Activated CD4-positive, alpha-beta T cell treated with anti-CD3 and anti-CD28 coated beads, Interleukin-2, amount 50 U/mL, for 24 hours (primary cell): ENCODE measurements at places on chromosomes 2 and 18.

- no peak for DNase-seq
Observed at GRCh38 chr2:71689968-71690834, 236.8 kb downstream of the DYSF start.

GRCh38 chr18:39724652-39725051 lies 2159.1 kb upstream of the CELF4 start:
- DNase-seq = no peak

- DNase-seq = no peak
Observed at GRCh38 chr2:126676221-126677175, 20.5 kb downstream of the GYPC start.

DNA sequence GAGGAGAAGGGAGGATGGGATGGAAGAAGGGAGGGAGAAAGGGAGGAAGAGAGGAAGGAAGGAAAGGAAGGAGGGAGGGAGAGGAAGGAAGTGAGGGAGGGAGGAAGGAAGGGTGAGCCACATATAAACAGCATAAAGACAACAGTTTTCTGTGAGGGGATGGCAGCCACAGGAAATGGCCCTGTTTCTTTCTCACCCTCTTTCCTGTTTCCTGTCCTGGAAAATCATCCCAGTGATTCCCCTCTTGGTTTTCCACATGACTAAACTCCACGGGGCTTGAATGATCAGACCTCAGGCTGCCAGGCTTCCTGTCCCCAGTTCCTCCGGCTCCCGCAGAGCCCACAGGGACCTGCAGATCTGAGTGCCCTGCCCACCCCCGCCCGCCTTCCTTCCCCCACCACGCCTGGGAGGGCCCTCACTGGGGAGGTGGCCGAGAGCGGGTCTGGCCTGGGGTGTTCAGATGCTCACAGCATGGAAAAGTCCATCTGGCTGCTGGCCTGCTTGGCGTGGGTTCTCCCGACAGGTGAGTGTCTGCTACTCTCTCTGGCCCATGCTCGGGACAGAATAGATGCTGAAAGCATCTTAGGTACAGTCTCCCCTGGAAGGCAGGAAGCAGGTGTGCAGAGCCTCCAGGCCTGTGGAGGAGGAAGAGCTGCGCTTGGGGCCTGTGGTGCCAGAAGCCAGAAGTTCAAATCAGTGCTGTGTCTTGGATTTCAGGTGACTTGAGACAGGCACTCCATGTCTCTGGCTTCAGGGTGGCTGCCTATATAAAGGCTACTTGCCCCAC lies at the start of gene SIGLEC15:
SIGLEC15 (plus strand) TSS at position 418 of the 787 bp plus-strand sequence; CDS start at position 472, 54 bp downstream.
- no peak for DNase-seq

- no peak for DNase-seq
Observed at GRCh38 chr2:61006486-61007105, 10.9 kb upstream of the PEX13 start.

- no peak for DNase-seq
Observed at GRCh38 chr2:162521871-162522650, 178.1 kb downstream of the GCA start.

DNA sequence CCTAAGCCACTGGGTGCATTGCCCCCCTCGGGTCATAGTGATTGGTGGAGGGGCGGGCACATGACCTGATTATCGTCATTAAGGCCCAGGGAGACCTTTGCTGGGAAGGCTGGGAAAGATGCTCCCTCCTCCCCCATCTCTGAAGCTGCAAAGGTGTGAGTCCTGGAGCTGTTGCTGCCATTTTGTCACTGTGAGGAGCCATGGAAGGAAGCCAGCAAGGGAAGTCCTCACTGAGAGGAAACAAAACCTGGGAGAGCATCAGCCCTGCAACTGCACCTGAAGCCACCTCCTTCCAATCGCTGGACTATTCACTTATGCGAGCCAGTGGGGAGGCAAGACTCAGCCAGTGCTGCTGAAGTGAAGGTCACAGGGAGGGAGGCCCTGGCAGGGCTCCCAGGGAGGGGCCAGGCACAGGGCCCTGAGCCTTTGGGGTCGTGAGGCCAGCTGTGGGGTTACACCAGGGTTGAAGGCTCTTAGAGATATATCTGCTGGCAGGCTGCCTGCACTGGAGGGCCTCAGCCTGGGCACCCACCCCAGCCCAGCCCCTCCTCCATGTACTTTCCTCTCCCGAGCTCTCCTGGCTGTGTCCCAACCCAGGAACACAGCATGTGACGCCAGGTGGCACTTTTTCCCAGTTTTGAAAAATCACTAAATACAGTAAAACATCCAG lies 10.7 kb upstream of the FAHD2A start:
- no peak for DNase-seq

DNA sequence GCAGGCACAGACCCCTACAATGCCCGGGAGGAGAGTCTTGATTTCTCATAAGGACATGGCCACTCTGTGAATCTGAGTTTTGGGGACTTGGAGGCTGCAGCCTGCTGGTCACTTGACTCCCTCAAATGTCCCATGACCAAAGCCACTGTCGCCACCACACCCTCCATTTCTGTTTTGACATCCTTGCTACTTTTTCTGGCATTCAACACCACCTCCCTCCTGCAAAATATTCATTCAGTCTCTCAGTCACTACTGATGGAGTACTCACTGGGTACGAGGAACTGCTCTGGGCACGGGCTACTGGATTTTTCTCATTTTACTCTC lies 208.6 kb upstream of the HAAO start:
- DNase-seq = no peak

GRCh38 chr2:179787601-179788000 lies 73.8 kb downstream of the ZNF385B start:
- no peak for DNase-seq

DNA sequence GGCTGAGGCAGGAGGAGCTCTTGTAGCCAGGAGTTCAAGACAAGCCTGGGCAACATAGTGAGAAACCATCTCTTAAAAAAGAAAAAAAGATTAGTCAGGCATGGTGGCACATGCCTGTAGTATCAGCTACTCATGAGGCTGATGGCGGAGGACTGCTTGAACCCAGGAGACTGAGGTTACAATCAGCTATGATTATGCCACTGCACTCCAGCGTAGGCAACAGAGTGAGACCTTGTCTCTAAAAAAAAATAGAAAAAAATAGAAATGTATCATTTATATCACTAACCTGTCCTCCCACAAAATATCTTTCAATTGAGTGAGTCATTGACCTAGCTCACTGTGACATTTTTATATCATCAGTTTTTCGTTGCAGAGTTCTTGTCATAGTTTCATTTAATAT lies 152.5 kb downstream of the DTNA start:
- no peak for DNase-seq

DNA sequence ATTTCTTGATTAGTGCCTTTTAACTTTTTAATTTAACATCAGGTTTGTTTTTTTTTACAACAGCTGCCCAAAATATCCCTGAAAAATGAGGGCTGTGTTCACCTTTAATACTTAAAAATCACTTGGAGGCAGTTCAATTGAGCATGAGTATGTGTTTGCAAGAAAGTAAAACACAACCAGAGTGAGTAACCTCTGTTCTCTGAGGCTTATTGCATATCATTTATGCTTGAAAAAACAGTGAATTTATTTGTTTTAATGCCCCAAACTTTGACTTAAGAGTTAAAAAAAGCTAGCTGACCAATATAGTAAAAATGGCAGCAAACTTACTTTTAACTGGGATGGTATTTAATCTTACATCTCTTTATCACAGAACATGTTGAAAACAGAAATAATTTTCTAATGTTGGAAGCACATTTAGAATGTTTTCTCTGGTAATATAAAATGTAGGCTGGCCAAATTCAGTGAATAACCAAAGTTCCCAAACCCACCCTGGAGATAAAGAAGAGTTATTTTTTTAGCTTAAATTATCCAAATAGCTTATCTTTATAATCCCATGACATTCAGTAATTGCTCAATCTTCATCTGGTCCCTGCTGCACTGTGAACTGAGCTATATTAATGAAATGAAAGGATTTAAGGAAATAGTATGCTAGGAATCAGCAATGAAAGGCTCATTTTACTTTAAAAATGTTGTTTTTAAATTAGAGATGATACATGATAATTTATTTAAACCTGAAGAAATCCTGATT lies 24.8 kb upstream of the EFEMP1 start:
- DNase-seq = no peak

GRCh38 chr2:234259440-234259839 lies 208.9 kb downstream of the SPP2 start:
- no peak for DNase-seq

- DNase-seq = no peak
Observed at GRCh38 chr18:32934201-32934600, 161.4 kb upstream of the KLHL14 start.

DNA sequence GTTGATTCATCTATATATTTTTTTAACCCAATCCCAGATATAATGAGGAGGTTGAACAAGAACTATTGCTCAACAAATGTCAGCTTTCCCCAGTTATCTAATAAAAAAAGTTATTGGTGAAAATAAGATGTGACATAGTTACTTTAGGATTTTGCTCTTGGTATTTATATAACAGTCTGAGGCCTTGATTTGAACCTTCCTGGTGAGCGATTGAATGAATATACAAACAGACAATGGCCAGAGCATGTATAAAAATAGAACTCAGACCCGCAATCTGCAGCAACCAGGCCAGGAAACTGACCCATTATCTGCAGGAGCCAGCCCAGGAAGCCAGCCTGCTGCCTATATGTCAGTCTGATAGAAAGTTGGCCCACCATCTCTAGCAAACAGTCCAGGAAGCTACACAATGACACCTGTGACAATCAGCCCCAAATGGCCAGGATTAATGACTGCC lies 81.6 kb downstream of the HS6ST1 start:
- DNase-seq = no peak

- no peak for DNase-seq
Observed at GRCh38 chr2:41379496-41380221, 668.2 kb upstream of the PKDCC start.

- DNase-seq = no peak
Observed at GRCh38 chr2:165648801-165649200, 145.2 kb downstream of the GALNT3 start.

DNA sequence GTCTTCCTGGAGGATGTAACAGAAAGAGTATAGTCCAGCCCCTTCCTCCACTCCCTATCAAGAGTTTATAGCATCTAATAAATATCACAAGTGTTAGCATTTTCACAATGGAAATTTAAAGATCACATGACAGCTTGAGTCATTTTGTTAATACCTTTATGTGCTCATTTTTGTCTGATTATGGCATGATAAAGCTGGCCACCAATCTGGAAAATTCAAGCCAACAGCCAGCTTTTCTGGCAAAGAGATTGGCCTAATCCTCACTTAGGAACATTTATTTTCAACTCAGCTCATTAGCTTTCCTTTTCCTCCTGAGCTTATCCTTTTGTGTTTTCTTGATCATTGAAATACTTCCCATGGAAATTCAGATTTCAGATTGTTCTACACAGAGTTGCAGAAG lies 262.9 kb upstream of the RBMS1 start:
- DNase-seq = no peak

- DNase-seq = no peak
Observed at GRCh38 chr18:582465-582864, 2.3 kb downstream of the CETN1 start.

DNA sequence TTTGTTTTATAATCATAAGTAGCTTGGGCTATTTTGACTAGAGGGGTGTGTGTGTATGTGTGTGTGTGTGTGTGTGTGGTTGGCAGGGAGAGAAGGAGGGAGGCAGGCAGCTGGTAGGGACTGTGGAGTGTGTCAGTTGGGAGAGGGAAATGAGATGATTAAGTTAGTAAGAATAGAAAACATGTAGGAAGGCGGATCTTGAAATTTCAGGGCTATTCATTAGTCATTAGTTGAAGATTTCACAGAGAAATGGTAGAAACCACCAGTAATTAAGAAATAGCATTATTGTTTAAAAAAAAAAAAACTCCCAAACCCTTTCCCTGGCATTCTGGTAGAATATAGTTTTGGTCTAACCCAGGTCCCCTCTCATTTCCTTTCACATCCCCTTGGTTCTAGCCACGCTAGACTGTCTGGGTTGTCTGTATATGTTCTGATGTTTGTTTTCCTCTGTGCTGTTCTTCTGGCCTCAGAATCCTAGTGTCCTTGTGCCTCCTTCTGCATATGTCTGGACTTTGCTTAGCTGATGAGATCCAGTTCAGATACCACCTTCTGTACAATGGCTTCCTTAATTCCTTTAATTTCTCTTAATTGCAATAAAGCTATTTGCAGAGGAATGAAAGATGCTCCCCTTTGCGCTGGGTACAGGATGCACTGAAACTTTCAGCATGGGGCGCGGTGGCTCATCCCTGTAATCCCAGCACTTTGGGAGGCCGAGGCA lies 161.6 kb downstream of the NEDD4L start:
- no peak for DNase-seq

DNA sequence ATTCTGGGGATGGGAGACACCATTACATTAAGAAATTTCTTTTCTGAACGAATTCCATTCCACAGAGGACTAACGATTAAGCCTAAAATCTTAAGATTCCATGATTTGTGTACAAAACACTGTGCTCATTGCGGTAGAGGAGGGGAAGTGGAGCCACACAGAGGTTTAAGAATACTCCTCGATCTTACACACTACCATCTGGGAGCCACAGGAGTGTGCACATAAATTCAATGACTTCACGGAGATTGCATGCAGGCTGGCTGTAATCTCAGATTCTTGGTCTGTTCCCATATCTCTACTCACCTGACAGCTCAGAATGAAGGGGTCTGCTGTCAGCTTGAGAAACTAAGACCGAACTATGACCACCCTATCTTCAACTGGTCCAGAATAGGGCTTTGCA lies 762 bp downstream of the VPS4B start:
- no peak for DNase-seq

DNA sequence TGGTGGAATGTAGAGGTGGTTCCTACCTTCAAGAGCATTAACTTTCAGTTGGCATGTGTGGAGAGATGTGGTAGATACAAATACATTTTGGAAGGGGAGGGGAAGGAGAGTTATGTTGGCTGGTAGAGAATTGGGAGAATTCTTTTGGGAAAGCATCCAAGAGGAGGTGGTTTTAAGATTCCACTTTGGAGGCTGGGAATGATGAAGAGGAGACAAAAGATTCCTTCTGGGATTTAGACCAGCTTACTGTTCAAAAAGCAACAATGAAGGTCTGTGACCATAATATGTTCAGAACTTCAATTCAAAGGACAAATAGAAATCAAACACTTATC lies 120.8 kb upstream of the FOSL2 start:
- no peak for DNase-seq

DNA sequence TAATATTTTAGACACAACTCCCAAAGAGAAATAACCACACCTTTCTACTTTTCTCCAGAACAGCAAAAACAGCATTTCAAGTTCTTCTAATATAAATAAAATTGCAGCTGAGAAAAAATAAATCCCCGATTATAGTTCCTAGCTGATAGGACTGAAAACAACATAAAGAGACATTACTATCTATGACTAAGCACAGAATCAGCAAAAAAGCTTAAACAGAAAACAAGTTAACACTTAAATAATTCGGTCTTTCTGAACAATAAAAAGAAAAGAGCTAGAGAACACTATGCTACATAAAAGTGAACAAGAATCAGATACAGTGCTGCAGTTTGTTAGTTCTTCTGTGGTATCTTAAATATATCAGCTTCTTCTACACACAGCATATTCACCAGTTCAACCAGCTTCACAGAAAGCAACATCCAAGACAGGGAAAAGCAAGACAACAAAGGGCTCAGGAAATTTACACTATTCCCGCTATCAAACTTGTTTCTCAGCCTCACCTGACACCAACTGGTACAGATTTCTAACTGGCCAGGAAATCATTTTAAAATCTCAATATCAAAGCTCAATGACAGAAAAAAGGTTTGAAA lies 28.6 kb downstream of the FEZ2 start:
- DNase-seq = no peak

GRCh38 chr2:74554820-74555531 lies 456 bp downstream of the DOK1 start:
- DNase-seq = no peak

GRCh38 chr18:70037431-70038061 lies 89.9 kb upstream of the CD226 start:
- DNase-seq = no peak
